ENCODE measurements at places on chromosomes 5 and 9.

DNA sequence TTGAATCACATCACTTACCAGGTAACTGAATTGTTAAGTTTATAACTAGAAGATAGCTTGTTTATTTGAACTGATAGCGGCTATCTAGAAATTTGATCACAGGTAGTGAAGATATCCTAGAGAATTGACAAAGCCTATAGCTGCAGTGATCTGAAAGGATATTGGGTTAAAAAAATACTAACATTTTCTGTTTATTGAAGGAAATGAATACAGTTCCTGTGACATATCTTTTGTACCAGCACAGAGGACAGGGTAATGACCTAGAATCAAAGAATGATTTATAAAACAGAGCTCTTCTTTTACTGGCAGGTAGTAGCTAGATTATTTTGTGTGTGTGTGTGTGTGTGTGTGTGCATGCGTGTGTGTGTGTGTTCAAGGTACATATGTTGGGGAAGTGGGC, 94.8 kb downstream of the RAB3C start:
- no peak for DNase-seq

- DNase-seq, result no peak
These were observed 508.2 kb downstream of the CETN3 start for GRCh38 chr5:89901346-89901745.

- no peak for DNase-seq
These were observed 5.1 kb upstream of the TOR4A start for GRCh38 chr9:137272241-137273094.

GRCh38 chr5:41457094-41457493, 53.3 kb downstream of the PLCXD3 start:
- DNase-seq, result no peak

GRCh38 chr9:121574774-121575519, 75.3 kb upstream of the GGTA1 start:
- DNase-seq, result no peak

DNA sequence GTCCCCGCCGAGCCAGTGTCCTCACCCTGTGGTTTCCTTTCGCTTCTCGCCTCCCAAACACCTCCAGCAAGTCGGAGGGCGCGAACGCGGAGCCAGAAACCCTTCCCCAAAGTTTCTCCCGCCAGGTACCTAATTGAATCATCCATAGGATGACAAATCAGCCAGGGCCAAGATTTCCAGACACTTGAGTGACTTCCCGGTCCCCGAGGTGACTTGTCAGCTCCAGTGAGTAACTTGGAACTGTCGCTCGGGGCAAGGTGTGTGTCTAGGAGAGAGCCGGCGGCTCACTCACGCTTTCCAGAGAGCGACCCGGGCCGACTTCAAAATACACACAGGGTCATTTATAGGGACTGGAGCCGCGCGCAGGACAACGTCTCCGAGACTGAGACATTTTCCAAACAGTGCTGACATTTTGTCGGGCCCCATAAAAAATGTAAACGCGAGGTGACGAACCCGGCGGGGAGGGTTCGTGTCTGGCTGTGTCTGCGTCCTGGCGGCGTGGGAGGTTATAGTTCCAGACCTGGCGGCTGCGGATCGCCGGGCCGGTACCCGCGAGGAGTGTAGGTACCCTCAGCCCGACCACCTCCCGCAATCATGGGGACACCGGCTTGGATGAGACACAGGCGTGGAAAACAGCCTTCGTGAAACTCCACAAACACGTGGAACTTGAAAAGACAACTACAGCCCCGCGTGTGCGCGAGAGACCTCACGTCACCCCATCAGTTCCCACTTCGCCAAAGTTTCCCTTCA, 1.4 kb downstream of the GLIS3 start:
- no peak for DNase-seq

GRCh38 chr9:75914883-75915452, 24.5 kb downstream of the PCSK5 start:
- no peak for DNase-seq

GRCh38 chr5:155402927-155403640, 389.5 kb downstream of the KIF4B start:
- DNase-seq, result no peak

DNA sequence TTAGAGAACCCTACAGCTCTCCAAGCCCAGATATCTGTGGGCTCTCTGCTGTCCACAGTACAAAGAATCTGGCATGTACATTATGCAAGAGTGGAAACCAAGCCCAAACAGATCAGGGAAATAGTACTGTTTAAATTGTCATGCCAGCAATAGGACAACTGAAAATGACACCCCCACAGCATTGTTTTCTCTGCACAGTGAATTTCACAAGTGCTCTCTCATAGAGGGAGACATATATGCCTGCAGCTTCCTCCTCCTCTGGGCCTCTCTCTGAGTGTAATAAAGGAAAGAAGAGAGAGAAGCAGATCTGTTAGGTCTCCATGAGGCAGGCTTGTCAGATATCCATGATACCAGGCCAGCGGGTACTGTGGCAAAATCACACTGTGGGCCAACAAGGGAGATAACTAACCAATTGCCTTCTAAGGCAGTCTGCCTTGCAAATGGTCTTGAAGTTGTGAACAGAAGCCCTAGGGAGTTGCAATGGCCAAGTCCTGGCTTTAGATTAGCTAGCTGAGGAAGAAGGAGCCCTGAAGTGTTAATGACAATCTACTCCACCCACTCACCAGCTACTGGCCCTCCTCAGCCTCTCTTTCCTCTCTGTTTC, 54.4 kb upstream of the JMY start:
- DNase-seq, result no peak

GRCh38 chr5:40914835-40915234, 5.5 kb downstream of the C7 start:
- peak; percentile 53 for DNase-seq

GRCh38 chr5:95102080-95102479, 182.8 kb downstream of the MCTP1 start:
- no peak for DNase-seq

- DNase-seq, result no peak
These were observed 232.9 kb downstream of the GOLPH3 start for GRCh38 chr5:31941151-31941755.

- DNase-seq, result peak; percentile 70
These were observed 10.1 kb upstream of the GRIA1 start for GRCh38 chr5:153480401-153480800.

- peak; percentile 64 for DNase-seq
These were observed 1.1 kb downstream of the UBTD2 start for GRCh38 chr5:172282272-172283019.

DNA sequence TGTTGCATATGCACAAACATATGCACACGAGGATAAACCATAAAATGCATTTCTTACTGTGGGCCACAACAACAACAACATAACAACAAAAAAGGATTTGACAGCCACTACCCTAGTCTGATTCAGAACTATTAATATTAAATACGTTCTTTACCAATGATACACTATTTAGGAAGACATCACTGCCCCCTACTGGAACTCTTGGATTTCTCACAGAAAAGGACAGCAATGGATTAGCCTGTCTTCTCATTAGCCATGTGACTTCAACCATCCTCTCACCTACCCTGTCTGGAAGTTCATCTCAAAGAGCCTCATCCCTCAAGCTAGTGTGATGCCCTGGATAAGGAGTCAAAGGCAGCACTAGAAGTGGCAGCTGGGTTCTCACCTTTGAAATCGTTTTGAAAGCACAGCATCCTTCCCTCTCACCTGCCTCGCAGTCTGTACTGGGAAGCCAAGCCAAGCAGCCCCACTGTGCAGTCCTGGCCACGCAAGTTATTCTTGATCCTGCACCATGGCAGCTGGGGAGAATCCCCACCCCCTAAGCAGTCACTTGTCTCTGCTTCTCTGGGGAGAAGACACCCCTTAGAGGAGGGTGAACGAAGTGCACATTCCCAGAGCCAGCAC, 64.6 kb downstream of the SH3TC2 start:
- DNase-seq, result peak; percentile 73

DNA sequence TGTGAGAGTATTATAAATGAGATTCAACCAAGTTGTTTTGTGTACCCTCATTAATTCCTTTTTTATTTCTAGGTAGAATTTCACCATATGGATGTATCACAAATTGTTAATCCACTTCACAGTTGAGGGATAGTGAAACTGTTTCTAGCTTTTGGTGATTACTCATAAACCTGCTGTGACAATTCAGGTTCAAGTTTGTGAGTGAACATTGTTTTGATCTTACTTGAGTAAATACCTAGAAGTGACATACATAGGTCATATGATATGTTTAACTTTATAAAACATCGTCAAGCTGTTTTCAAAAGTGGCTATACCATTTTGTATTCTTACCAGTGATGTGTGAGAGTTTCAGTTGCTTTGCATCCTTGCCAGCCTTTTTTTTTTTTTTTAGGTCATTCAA, 112.9 kb downstream of the CAMK4 start:
- DNase-seq, result no peak

DNA sequence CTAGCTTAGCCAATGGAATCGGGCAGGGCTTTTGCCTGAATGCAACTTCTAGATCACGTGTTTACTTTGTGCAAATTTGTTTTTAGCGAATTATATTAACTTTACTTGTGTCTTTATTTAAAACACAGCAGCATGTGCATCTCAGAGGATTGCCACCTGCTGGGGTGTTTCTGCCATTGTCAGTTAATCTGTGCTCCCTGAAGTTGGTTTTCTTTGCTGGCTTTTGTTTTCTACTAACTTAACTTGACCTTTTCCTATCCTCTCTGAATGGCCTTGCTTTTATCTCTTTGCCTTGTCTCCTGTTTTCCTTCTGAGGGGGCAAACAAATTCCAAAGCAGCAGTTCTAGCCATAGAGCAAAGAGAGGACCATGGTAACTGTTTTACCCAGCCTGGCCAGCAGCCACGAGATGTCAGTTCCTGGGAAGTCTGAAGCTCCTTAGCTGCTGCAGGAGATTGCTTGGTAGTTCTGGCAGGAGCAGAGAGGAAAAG, 67.6 kb downstream of the ARHGEF28 start:
- peak; percentile 42 for DNase-seq

- no peak for DNase-seq
These were observed 762.3 kb downstream of the PRELID2 start for GRCh38 chr5:145072889-145073288.

DNA sequence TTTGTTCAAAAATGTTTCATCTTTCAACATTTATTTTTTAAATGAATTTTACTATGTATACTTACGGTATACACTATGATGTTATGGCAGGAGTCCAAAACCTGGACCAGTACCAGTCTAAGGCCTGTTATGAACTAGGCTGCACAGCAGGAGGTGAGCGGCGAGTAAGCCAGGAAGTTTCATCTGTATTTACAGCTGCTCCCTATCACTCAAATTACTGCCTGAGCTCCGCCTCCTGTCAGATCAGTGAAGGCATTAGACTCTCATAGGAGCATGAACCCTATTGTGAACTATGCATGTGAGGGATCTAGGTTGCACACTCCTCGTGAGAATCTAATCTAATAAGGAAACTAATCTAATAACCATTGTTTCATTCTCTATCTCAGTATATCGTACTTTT, 715.5 kb upstream of the PTPRD start:
- no peak for DNase-seq

- no peak for DNase-seq
These were observed 12.4 kb downstream of the RAPGEF6 start for GRCh38 chr5:131622633-131623032.

DNA sequence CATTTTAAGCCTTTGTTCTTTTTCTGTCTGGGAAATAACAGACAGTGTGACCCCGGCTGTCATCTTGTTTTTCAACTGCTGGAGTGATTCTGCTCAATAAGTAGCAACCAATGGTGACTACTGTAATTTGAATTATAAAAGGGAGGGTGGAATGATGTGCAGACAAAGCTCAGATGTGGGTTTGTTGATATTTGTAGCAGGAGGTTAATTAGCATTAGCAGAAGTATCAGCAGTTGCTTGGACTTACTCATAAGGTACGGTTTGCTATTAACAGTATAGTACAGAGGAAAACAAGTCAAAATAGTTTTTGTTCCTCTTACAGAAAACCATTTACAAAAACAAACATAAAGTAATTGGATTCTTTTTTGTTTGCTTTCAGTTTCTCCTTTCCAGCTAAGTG, 140.4 kb downstream of the TUSC1 start:
- DNase-seq, result no peak

DNA sequence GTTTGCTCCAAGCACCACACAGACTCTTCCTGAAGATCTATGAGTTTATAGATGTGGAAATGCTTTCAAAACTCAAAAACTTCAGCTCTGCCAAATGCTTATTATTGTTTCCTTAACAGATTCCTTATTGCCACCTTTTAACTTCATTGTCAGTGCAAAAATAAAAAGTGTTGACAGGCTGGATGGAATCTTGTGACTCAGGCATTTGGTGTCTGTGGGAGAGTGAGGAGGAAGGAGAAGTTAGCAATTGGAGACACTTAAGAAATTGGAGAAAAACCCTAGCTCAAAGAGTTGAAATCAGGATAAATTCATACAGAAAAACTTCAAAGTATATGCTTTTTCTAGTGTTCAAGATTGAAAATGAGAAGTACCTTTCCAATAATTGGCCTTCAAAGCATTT, 140.6 kb upstream of the PUM3 start:
- no peak for DNase-seq

- DNase-seq, result no peak
These were observed 10.8 kb downstream of the UBE2D2 start for GRCh38 chr5:139571966-139572365.

- no peak for DNase-seq
These were observed 896.6 kb downstream of the TLE1 start for GRCh38 chr9:80792726-80793125.

DNA sequence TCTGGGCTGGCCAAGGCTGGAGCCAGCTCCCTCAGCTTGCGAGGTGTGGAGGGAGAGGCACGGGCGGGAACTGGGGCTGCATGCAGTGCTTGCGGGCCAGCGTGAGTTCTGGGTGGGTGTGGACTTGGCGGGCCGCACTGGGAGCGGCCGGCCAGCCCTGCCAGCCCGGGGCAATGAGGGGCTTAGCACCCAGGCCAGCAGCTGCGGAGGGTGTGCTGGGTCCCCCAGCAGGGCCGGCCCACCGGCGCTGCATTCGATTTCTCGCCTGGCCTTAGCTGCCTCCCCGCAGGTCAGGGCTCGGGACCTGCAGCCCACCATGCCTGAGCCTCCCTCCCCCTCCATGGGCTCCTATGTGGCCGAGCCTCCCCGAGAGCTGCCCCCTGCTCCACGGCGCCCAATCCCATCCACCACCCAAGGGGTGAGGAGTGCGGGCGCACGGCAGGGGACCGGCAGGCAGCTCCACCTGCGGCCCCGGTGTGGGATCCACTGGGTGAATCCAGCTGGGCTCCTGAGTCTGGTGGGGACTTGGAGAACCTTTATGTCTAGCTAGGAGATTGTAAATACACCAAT, 302.6 kb upstream of the ADAMTS16 start:
- no peak for DNase-seq

DNA sequence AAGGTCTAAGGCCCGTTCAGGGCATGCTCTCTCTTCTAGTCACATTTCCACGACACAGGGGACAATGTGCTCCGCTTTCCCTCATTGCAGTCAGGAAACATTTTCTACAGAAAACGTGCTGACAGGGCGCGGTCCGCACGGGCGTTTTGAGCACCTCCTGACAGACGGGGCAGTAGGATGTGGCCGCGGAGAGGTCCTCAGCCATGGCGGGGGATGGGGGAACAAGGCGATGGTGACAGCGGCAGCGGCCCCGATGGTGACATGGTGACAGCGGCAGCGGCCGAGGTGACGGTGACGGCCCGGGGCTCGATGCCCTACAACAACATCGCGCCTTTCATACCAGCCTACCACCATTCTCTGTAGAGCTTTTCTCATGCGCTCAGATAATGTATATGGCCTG, 4.1 kb downstream of the PLPP1 start:
- no peak for DNase-seq

All from EL (cell line).